ENCODE measurements at places on chromosomes 7 and 10. TPM values are rescaled to one million over a fixed set of nuclear protein-coding genes. Genes with fewer than 3 reads are reported as not detected.

Gene CNPY1
- total RNA-seq, result not detected

GRCh38 chr7:99373091-99374066 lies 1.2 kb upstream of the ARPC1B start:
- no peak overlapping the region for H3K27ac ChIP-seq
- H3K27me3 ChIP-seq, result no peaks in the 10 kb centered on the region
- peaks cover 2% of the 10 kb centered on the region for H3K4me1 ChIP-seq
- H3K4me3 ChIP-seq, result peak overlapping the region; percentile 65

- H3K27me3 ChIP-seq, result peaks cover 2% of the 10 kb centered on the region
- no peak overlapping the region for H3K27ac ChIP-seq
- H3K4me1 ChIP-seq, result peaks cover 5% of the 10 kb centered on the region
- H3K4me3 ChIP-seq, result no peak overlapping the region
- no peak for DNase-seq
- H3K36me3 ChIP-seq, result no peaks in the 10 kb centered on the region
Observed at GRCh38 chr7:132162556-132163144, 413.6 kb downstream of the PLXNA4 start.

Gene CDC14C
- not detected for total RNA-seq

- no peak overlapping the region for H3K4me3 ChIP-seq
- no peak for DNase-seq
- no peaks in the 10 kb centered on the region for H3K27me3 ChIP-seq
- no peaks in the 10 kb centered on the region for H3K36me3 ChIP-seq
- H3K4me1 ChIP-seq, result peaks cover 2% of the 10 kb centered on the region
Observed at GRCh38 chr10:89283936-89284475, 17.8 kb upstream of the IFIT2 start.

DNA sequence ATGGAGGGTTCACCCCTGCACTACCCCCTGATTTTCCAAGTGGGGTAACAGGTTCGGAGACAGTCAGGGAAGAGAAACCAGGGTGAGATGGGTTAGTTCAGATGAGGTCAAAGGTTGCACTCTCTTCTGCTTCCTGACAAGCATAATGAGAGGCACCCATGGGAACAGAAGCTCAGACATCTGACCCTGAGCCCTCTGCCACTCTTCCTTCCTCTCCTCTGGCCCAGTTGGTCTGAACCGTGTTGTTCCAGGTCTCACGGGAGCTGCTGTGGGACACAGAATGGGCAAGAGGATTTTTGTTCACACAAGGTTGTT lies 38.4 kb downstream of the DNAJB12 start:
- no peaks in the 10 kb centered on the region for H3K27me3 ChIP-seq
- H3K4me1 ChIP-seq, result peaks cover 15% of the 10 kb centered on the region
- no peak overlapping the region for H3K27ac ChIP-seq
- no peak overlapping the region for H3K4me3 ChIP-seq

Gene ACHE
- 4.8 TPM for total RNA-seq

Gene HOXA13
- not detected for total RNA-seq

Gene TAF6
- 109 TPM for total RNA-seq

- H3K27me3 ChIP-seq, result peaks cover 51% of the 10 kb centered on the region
- H3K4me3 ChIP-seq, result peak within 1 kb of the TSS; percentile 72
- peaks cover 14% of the 10 kb centered on the region for H3K4me1 ChIP-seq
Observed at GRCh38 chr10:16521311-16522016, at the start of gene C1QL3. Gene C1QL3 (minus strand): TSS chr10:16521879. CDS start chr10:16521065, 814 bp downstream.

DNA sequence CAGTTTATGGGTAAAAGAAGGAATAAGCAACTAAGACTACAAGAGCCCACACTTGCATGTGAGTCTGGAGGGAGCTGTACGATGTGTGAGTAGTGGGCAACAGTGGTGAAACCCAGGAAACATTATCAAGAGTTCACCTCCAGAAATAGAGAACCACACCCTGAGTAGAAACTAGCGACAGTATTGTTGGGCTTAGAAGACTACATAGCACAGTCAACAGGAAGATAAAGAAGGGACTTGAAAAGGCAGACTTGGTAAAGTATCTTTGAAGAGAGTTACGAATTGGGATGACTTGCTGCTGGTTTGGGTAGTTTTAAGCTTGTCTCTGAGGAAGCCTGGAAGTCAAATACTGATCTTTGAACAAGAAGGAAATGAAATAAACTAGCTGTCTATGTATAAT lies 223.2 kb upstream of the GNAI1 start:
- no peaks in the 10 kb centered on the region for H3K4me1 ChIP-seq
- H3K27ac ChIP-seq, result no peak overlapping the region
- H3K36me3 ChIP-seq, result no peaks in the 10 kb centered on the region
- no peaks in the 10 kb centered on the region for H3K27me3 ChIP-seq

GRCh38 chr7:156220701-156221100 lies 408.4 kb upstream of the SHH start:
- no peaks in the 10 kb centered on the region for H3K27me3 ChIP-seq
- DNase-seq, result no peak
- no peak overlapping the region for H3K4me3 ChIP-seq
- no peaks in the 10 kb centered on the region for H3K4me1 ChIP-seq
- H3K36me3 ChIP-seq, result no peaks in the 10 kb centered on the region

DNA sequence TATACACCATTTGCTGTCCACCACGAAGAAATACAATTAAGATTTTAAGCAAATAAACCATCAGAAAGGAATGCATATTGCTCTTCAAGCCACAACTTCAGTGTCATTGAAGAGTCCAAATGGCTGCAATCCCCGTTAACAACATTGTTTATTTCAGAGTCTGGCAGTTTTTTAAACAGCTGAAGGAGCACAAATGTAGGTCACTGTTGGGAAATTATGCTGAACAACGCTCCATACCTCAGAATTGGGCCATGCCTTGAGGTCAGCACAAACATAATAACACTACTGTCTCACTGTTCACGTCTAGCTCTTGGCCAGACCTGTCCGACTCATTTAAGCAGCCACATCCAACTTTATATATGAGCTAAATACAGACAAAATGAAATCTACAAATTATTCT lies 453.9 kb upstream of the GHITM start:
- peaks cover 3% of the 10 kb centered on the region for H3K4me1 ChIP-seq
- no peaks in the 10 kb centered on the region for H3K36me3 ChIP-seq
- no peaks in the 10 kb centered on the region for H3K27me3 ChIP-seq
- no peak overlapping the region for H3K27ac ChIP-seq
- no peak overlapping the region for H3K4me3 ChIP-seq

GRCh38 chr7:18667466-18667865 lies 171.9 kb downstream of the HDAC9 start:
- DNase-seq, result no peak
- H3K27ac ChIP-seq, result no peak overlapping the region
- H3K4me3 ChIP-seq, result no peak overlapping the region
- no peaks in the 10 kb centered on the region for H3K4me1 ChIP-seq
- no peaks in the 10 kb centered on the region for H3K27me3 ChIP-seq

DNA sequence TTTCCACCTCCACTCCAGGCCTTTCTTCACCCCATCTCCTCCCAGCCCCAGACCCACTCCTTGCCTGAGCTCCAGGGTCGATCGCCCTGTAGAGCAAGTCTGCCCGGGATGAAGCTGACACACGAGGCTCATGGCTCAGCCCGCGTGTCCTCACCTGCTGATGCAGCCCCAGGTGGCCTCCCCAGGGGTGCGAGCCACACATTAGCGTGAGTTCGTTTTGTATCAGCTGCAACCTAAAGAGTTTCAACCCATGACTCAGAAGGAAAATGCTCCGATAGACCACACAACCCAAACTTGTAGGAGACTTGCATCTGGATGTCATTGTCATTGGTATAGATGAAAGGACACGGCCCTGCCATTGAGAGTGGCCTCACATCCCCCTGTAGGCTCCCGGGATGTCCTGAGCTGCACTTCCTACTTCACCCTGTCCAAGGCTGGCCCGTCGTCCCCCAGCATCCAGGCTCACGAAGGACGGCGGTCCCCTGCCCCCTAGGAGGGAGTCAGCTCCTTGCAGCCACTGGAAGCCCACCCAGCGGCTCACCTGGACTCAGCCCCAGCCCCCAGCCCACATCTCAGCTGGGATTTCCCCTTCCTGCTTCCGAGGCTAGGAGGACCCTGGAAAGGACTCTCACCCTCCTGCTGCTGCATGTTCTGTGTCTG lies 97.7 kb downstream of the HTR5A start:
- H3K4me1 ChIP-seq, result no peaks in the 10 kb centered on the region
- no peaks in the 10 kb centered on the region for H3K27me3 ChIP-seq
- no peaks in the 10 kb centered on the region for H3K36me3 ChIP-seq
- DNase-seq, result no peak

Gene ANKRD26
- total RNA-seq, result 8.8 TPM

DNA sequence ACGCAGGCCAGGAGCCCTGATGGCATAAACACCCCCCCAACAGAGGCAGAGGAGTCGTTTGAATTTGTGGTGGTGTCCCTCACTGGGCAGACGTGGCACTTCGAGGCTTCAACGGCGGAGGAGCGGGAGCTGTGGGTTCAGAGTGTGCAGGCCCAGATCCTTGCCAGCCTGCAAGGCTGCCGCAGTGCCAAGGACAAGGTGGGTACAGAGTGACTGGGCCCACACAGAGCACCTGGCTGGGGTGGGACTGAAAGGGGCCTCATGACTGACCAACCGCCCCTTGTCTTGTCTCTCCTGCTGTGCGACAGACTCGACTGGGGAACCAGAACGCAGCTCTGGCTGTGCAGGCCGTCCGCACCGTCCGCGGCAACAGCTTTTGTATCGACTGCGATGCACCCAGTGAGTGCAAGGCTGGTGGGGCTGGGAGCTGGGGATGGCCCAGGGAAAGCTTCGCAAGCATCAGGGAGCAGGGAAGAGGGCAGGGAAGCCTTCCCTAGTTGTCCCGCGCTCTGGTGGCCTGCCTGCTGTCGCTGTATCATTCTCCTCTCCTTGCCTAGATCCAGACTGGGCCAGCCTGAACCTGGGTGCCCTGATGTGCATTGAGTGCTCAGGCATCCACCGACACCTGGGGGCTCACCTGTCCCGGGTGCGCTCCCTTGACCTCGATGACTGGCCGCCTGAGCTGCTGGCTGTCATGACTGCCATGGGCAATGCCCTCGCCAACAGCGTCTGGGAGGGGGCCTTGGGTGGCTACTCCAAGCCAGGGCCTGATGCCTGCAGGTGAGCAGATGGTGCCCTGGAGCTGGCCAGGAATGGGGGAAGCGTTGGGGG lies 25.4 kb downstream of the GBX1 start:
- no peaks in the 10 kb centered on the region for H3K27me3 ChIP-seq
- DNase-seq, result no peak
- peaks cover 30% of the 10 kb centered on the region for H3K4me1 ChIP-seq

Gene TMEM213
- not detected for total RNA-seq

- no peak overlapping the region for H3K4me3 ChIP-seq
- DNase-seq, result no peak
- H3K4me1 ChIP-seq, result no peaks in the 10 kb centered on the region
- no peaks in the 10 kb centered on the region for H3K36me3 ChIP-seq
- no peak overlapping the region for H3K27ac ChIP-seq
Observed at GRCh38 chr7:113308399-113308798, 190.0 kb upstream of the SMIM30 start.

GRCh38 chr7:29045258-29046086 lies 87.3 kb upstream of the TRIL start:
- no peaks in the 10 kb centered on the region for H3K27me3 ChIP-seq
- no peaks in the 10 kb centered on the region for H3K4me1 ChIP-seq
- H3K4me3 ChIP-seq, result no peak overlapping the region

GRCh38 chr10:115829521-115830205 lies 443.3 kb downstream of the GFRA1 start:
- no peak for DNase-seq
- H3K27me3 ChIP-seq, result no peaks in the 10 kb centered on the region
- H3K27ac ChIP-seq, result no peak overlapping the region
- no peaks in the 10 kb centered on the region for H3K4me1 ChIP-seq

DNA sequence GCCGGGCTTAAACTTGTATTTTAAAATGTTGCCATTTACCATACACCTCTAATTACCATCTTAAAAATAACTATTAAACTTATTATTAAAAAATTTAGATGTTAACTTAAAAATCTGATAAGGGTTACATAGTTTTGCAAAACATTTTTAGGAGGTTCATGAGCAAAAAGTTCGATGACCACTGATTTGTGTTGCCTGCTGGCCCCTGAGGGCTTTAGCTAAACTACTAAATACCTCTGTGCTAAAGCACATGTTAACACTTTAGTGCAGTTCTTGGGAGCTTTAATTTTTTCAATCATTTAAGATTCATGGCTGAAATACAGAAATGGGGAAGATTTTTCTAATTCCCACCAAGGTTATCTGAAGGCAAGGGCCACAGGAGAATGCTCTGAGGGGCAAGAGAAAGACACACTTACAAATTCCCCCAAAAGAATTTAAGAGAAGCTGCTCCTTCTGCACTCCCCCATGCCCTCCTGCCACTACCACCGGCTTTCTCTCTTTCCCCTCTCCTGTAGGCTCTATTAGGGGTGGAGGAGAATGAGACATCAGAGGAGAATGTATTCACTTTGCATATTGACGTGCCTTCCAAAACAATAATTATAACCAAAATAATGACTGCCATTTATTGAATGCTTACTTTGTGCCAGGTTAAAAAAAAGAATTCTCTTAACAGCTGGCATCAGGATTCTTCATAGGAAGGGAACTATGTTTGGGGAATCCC lies 106.2 kb downstream of the RTKN2 start:
- no peaks in the 10 kb centered on the region for H3K36me3 ChIP-seq
- H3K4me3 ChIP-seq, result no peak overlapping the region
- H3K27ac ChIP-seq, result no peak overlapping the region

Gene WEE2
- not detected for total RNA-seq

DNA sequence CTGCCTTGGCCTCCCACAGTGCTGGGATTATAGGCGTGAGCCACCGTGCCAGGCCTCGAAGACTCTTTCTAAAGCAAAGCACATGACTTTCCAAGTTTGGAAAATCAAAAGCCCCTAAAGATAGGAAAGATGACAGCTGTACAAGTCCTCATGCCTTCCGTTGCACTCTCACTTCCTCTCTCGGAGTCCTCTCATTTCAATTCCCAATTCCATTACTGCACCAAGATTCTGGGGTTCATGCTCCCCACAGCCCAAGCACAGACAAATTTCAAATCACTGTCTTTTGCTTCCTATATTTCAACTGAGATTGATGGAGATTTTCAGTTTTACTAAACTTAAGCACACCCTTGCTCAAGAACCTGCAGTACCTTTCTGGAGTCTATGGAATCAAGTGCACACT lies 10.9 kb upstream of the PLAU start:
- no peak overlapping the region for H3K4me3 ChIP-seq
- no peaks in the 10 kb centered on the region for H3K27me3 ChIP-seq
- DNase-seq, result no peak
- no peaks in the 10 kb centered on the region for H3K4me1 ChIP-seq
- no peaks in the 10 kb centered on the region for H3K36me3 ChIP-seq
- no peak overlapping the region for H3K27ac ChIP-seq

GRCh38 chr10:79376078-79376628 lies 28.9 kb downstream of the PPIF start:
- no peak overlapping the region for H3K4me3 ChIP-seq
- H3K36me3 ChIP-seq, result no peaks in the 10 kb centered on the region
- H3K4me1 ChIP-seq, result no peaks in the 10 kb centered on the region
- no peak overlapping the region for H3K27ac ChIP-seq

- no peak for DNase-seq
- no peaks in the 10 kb centered on the region for H3K27me3 ChIP-seq
- no peaks in the 10 kb centered on the region for H3K36me3 ChIP-seq
- H3K4me3 ChIP-seq, result no peak overlapping the region
- no peaks in the 10 kb centered on the region for H3K4me1 ChIP-seq
- H3K27ac ChIP-seq, result no peak overlapping the region
Observed at GRCh38 chr10:72622271-72622670, 3.6 kb downstream of the MICU1 start.

Gene VWDE
- 18.9 TPM for total RNA-seq

- no peak for DNase-seq
- no peak overlapping the region for H3K4me3 ChIP-seq
- no peak overlapping the region for H3K27ac ChIP-seq
- H3K4me1 ChIP-seq, result no peaks in the 10 kb centered on the region
Observed at GRCh38 chr10:19546224-19546623, 270.0 kb upstream of the PLXDC2 start.

GRCh38 chr10:103244666-103245271 lies 918 bp upstream of the RPEL1 start:
- H3K4me1 ChIP-seq, result peaks cover 8% of the 10 kb centered on the region
- peak; percentile 61 for DNase-seq
- H3K27me3 ChIP-seq, result no peaks in the 10 kb centered on the region
- H3K27ac ChIP-seq, result no peak overlapping the region

Data from H1 (cell line).